ENCODE measurements at places on chromosomes 1 and 21. TPM values are rescaled to one million over a fixed set of nuclear protein-coding genes. Genes with fewer than 3 reads are reported as not detected.

DNA sequence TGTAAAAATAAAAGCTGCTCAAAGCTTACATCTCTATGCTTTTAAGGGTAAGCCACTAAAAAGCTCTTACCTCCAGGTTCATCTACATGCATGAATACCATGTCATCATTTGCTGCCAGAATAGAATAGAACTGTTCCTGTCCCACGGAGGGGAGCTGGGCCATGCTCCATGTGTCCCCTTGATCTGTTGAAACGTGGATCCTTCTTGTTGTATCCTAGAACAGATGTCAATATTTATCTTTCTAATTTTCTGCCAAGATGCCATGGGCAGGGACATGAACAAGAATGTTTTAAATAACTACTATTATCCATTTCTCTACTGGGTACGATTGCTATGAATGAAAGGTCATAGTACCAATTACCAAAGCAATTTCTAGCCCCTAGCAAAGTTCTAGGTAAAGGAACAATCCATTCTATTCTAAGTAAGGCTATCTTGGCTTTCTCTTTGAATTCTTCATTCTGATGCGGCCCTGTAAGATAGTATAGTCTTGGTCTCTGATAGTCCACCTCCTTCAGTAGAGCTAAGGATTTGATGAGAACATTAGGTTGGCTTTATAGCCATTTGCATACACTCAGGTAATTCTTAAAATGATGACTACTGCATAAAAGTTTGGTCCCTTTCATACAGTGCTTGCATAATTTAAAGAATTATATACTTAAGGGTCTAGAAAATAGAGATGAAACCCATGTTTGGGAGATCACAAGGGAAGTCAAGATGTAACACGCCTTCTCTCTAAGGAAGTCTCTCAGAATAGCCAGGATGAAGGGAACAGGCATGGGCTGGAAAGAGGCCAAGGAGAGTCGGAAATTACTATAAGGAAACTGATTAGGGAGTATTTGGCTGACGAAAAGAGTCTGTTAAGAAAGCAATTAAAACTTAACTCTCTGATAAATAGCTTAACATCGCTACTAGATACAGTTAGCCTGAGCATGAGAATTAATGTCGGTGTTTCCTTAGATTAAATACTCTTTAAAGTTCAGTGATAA is 35.4 kb upstream of the MYBPHL start:
- DNase-seq: peak; percentile 15

Gene EPHA10
- total RNA-seq: 21.2 TPM

- DNase-seq: no peak
Observed at GRCh38 chr1:4047666-4048065, 147.6 kb upstream of the C1orf174 start.

GRCh38 chr1:238606896-238607295 is 716.2 kb upstream of the ZP4 start:
- no peak for DNase-seq

- DNase-seq: peak; percentile 33
Observed at GRCh38 chr1:82160036-82160435, 359.3 kb downstream of the ADGRL2 start.

- no peak for DNase-seq
Observed at GRCh38 chr1:24329797-24330543, 10.8 kb downstream of the GRHL3 start.

Gene PLA2G2F
- 1.2 TPM for total RNA-seq

DNA sequence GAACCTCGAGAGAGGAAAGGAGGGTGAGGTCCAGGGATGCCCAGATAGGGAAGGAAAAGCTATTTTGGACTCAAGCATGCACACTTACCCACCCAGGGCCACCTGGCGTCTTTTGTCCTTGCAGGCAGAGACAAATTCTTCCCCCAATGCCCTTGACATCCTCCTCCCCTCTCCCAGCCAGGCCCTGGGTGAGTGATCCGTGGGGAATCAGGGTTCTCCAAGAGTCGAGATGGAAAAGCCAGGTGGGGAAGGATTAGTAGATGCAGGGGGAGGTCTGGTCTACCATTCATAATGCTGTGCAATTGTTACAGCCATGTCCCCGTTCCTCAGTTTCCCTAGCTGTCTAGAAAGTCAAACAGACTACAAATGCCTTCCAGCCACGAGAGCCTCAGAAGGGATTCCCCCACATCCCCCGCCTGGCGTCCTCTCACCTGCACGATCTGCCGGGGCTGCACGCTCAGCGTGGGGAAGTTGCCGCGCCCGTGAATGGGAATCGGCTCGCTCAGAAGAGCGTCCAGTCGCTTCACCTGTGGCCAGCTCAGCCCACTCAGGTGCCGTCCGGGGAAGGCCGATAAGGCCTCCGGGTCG is 580 bp downstream of the TENT5B start:
- no peak for DNase-seq

GRCh38 chr1:67166196-67166595 is at the start of gene IL23R:
IL23R (plus strand) TSS chr1:67166454; CDS start chr1:67168121, 1,667 bp downstream.
- no peak for DNase-seq

DNA sequence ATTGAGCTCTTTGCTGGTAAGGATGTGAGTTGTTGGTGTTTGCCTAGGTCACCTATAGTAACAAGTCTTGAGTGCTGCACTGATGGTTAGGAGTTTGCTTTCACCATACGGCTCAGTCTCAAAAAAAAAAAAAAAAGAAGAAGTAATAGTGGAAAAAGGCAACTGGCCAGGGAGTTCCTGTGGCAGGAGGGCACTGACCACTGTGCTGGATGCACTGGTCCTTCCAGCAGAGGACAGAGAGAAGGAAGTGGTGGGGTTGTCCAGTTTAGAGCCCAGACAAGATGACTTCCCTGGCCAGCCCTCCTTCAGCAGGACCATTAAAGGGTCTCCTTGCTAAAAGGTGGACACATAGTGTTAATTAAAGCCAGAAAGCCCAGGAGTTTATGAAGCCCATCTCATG is 11.9 kb upstream of the PTCH2 start:
- no peak for DNase-seq

GRCh38 chr1:239930686-239931262 is 160.9 kb upstream of the FMN2 start:
- no peak for DNase-seq

DNA sequence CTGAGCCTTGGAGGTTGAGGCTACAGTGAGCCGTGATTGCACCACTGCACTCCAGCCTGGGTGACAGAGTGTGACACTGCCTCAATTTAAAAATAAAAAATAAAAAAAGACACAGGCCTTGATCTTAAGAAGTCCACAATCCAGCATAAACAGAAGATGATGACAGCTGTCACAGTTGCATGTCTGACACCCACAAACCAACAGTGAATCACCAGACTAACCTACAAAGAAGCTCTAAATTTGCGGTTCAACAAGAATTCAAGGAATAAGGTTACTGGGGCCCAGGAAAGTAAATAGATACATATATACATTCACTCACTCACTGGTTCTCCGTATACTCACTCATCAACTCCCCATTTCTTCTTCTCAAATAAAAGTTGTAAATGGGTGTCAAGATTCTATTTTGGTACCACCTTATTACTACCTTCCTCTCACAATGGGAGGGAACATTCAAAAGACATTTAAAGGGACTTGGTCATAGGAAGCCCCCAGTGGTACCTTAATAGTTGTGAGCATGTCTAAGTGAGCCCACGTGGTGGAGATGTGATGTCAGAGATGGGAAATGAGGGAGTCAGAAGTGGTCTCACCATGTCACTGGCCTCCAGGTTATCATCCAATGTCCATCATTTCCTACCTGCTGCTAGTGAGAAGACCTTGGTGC is 66.9 kb upstream of the PRDX6 start:
- no peak for DNase-seq

Gene SELL
- total RNA-seq: 3.1 TPM

Gene FBLIM1
- 134 TPM for total RNA-seq

GRCh38 chr1:98991127-98992012 is 13.3 kb downstream of the PLPPR5 start:
- DNase-seq: peak; percentile 55

- DNase-seq: no peak
Observed at GRCh38 chr1:61910035-61910434, 167.8 kb downstream of the PATJ start.

Gene HNRNPCL2
- total RNA-seq: 2.2 TPM

Gene OPTC
- total RNA-seq: not detected
